ENCODE measurements at places on chromosomes 2 and 18.

- no peak for DNase-seq
These were observed 166.9 kb downstream of the PRPF40A start for GRCh38 chr2:152550386-152550785.

GRCh38 chr2:75573145-75573878 is 12.6 kb upstream of the EVA1A start:
- no peak for DNase-seq

GRCh38 chr18:71008257-71008656 is 719.4 kb downstream of the SOCS6 start:
- no peak for DNase-seq

DNA sequence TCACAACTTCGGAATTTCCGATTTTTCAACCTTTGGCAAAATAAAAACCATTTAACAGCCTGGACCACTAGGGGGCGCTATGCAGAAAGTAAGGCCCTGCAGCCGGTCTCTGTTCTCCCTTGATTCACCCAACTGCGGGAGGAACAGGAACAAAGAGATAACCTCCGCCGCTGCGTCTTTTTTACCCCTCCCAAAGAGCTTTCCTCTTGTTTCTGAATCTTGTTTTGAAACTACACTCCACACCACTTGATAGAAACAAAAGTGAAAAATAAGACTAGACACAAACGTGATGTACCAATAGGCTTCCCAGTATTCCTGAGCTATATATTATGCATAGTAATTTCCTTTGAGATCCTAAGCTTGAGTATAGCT is 231.2 kb downstream of the MYO3B start:
- peak; percentile 66 for DNase-seq

DNA sequence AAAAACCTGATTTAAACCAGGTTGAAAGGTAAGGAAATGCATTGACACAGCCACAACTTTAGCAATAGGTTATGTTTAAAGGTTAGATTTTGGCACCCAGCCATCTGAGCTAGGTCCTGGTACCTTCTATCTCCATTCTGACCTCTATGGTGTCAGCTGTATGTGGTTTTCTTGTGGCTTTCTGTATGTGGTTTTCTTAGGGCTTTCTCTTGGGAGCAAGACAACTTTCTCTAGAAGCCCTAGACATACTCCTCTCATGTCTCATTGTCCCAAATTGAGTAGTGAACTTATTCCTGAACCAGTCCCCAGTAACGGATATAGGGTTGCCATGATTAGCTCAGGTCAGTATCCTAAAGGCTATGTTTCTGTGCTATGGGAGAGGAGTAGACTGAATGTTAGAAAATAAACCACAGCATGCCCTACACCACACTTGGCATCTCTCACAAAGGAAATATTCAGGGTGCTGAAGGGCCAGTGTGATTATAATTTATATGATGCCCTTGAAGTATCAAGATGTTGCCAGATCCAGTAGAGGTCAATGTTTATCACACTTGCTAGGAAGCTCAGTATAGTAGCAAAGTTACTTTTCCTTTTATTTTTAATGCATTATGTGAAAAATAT is 176.1 kb downstream of the CAPN13 start:
- DNase-seq, result no peak

GRCh38 chr2:47145466-47145865 is 9.6 kb downstream of the STPG4 start:
- DNase-seq, result no peak

- DNase-seq, result no peak
These were observed 235.0 kb downstream of the MBD5 start for GRCh38 chr2:148255929-148256328.

- DNase-seq, result peak; percentile 27
These were observed 945.0 kb upstream of the CRIM1 start for GRCh38 chr2:35410431-35411061.

GRCh38 chr2:152420363-152420762 is 85.4 kb downstream of the FMNL2 start:
- DNase-seq, result no peak

DNA sequence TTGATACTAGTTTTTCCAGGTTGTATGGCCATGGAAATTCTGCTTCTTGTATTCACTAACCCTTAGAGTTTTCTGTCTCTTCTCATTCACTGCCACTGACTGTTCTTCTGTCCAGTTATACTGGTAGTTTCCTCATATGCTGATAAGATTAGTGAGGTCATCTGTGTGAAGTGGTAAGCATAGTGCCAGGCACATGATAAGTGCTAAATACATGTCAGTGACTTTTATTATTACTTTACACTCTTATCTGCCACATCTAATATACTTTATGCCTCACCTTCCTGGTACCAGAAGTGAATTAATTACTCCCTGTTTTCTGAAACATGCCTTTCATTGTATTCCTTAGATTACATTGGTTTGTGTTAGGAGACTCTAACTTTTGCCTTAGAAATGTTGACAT is 91.3 kb downstream of the NBEAL1 start:
- DNase-seq, result no peak

DNA sequence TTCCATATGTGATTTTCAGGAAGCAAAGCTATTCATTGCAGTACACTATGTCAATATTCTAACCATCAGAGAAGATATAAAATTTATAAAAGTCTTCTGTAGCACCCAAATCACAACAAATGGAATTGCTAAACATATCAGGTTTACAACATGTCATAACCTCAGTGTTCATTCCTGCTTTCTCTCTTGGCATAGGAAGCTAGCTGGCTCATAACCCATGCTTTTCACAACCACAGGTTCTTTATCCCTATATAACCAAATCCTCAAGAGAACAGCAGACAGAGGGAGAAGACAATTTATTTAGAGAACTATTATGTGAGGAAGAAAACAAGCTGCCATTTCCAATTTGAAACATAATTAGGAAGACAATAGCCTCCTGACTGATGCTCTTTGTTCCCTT is 997.0 kb upstream of the ACVR2A start:
- DNase-seq, result no peak

DNA sequence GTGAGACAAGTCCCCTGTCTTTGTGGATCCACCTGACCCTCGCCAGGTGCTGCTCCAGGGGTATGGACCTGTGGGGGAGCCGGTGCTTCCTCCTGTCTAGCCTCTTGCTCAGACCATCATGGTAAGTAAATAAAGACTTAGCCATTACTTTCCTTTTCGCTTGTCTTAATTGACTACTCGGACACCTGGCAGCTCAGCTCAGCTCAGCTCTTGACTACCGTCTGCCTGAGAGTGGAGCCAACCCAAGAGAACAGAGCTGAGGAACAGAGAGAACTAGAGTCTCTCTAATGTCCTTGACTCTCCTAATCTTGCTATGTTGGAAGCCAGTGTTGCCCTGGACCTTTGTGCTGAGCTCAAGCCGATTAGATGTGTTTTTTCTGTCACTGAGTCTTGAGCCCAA is 170.3 kb upstream of the CXCR4 start:
- DNase-seq, result no peak

GRCh38 chr2:201709049-201709448 is 10.6 kb upstream of the MPP4 start:
- no peak for DNase-seq

- no peak for DNase-seq
These were observed 67.5 kb downstream of the PLCL1 start for GRCh38 chr2:197871780-197872456.

DNA sequence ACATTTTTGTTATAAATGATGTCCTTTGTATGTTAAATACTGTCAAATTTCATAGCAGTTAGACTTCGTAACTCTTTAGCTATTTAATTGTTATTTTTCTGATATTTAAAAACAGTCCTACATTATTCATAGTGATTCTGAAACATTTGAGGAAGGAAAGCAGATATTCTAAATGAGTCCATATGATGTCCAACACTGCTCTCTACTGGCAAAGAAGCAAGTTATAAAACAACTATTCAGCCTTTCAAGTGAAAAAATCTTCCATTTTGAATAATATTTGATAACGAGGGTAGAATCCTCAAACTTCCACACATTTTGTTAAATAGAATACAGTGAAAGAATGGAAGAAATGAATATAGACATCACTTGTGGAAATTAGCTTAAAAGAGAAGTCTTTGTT is 220.8 kb downstream of the GULP1 start:
- peak; percentile 64 for DNase-seq

DNA sequence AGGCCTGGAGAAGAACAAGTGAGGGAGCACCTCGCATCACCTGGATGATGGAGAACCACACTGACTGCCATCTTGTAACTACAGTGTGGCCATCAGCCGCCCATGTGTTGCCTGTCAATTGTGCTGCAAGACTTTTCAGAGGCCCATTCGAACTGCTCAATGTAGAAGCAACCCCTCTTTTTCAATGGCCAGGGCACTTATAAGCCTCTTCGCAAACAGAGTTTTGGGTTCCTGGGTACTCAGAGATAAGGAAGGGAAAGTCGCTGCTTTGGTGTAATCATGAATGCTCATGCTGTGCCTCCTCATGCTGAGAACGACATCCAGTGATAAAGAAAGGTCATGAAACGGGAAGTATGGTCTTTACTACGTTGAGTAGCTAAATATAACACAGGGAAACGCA is 143.9 kb upstream of the SLC39A10 start:
- DNase-seq, result no peak

GRCh38 chr2:224407241-224407701 is 5.4 kb upstream of the FAM124B start:
- DNase-seq, result no peak

- no peak for DNase-seq
These were observed 236.1 kb upstream of the MEIS1 start for GRCh38 chr2:66198873-66199272.

DNA sequence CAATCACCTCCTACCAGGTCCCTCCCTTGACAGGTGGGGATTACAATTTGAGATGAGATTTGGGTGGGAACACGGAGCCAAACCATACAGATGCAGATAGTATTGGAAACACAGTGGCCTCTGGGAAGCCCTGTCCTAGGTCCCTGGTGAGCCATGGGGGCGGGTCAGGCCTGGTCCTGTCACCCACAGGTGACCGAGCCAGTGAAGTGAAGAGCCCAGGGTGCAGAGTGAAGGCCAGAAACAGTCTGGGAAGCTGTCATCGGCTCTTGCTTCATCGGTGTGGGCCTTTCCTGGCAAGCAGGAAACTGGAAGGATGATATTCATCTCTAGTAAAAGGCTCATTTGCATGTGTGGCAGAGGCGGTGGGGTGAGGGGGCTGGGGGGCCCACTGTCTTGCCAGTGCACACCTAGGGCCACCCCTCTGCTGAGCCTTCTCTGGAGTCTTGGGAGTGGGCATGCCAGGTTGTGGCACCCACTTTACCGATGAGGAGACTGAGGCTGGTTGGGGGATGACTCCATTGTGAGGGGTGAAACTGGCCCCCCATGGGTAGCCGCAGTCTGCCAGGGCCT is 290.6 kb downstream of the NDUFA10 start:
- no peak for DNase-seq

DNA sequence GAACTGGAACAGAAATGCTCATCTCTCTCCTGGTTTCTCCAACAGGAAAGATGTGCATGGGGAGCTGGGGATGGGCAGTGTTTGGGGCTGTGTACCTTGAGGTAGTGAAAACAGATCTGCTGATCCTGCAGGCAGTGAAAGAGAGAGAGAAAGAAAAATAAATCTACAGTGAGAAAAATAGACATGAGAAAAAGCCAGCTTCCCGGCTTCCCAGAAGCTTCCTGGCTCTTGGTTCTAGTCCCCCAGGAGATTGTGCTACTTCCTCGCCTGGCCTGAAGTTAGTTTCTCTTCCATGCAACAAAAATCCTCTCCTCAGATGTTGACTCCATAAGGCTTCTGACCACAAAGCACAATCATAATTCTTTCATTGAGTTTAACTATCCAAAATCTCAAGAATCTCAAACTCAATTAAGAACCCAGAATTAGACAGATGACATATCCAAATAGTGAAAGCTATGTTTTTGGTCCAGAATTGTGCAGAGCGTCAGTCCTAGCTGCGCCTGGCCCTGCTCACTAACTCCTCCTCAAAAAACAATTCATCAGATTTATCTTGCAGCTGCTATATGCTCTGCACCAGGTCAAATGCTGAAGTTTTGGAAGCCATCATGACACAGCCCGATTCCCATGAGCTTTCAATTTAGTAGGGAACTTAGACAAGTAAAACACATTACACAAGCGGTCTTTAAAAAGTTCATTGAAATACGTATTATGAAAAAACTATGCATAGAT is 20.1 kb upstream of the NAB1 start:
- no peak for DNase-seq

DNA sequence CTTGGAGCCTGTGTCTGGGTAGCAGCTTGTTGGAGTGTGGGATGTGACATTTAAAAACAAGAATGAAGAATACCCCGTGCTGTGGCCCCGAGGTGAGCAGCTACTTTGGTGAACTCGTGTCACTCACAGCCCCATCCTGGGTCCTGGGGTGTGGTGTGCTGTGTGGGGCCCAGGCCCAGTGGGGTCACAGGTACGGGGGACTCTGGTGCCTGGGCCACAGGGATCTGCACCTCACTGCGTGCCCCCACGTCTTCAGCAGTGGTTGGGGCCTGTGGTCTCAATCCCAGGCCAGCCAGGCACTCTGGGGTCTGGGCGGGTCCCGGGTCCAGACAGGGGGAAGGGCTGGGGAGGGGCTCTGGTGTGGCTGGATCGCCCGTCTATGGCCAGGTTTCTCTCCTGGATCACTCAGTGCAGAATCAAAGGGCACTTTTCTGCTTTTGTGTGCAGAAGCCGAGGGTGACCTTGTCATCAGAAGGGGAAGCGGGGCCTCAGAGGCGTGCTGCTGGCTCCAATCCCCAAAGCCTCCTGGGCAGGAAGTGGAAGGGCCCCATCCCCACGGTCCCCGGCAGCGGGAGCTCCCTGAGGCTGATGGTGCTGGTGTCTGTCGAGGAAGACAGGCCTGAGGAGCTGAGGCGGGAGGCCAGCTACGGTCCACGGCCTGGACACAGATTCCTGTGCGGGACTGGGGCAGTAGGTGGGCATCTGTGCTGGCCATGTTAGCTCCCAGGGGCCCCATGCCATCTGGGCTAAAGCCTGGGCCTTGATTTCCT is 1.4 kb downstream of the GPR35 start:
- peak; percentile 6 for DNase-seq

DNA sequence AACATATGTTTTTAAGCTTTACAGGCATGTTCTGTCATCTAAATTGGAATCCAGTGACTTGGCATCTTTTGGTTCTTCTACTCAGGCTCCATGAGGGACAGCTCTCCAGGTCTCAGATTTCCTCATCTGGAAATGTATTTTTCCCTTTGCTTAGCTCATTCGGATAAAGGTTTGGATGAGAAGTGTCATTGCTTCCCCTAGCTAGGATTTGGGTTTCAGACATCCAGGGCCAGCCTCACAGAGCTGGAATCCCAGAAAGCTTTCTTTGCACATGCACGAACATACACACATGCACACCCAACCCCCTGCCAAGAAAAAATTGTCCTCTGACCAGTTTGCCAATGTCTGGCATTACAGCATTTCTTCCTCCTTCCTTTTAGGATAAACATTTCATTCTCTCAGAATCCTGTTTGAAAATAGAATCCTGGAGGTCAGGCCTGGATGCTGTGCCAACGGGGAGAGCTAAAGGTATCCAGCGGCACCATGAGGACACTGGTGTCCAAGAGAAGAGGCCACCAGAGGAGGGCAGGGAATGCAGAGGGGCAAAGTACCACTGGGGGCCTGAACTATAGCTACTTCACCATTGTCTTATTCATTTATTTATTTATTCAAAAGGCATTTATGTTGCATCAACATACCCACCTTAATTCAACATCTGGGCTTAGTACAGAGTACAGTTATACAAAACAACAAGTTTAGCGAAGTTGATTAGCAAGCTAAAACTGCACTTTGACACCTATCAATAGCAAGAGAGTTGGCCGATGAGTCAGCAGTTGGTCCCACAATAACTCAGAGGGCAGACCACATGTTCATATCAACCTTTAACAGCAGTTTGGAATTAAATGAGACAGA is 97.9 kb upstream of the ATL2 start:
- DNase-seq, result no peak

- DNase-seq, result no peak
These were observed 58.9 kb upstream of the ARL4C start for GRCh38 chr2:234555616-234556249.
